Activated CD8-positive, alpha-beta memory T cell treated with anti-CD3 and anti-CD28 coated beads, Interleukin-2, amount 10 ng/mL, durations not matched to agents 7 days and 5 days (primary cell): ENCODE measurements at places on chromosomes 2 and 18. TPM values are rescaled to one million over a fixed set of nuclear protein-coding genes. Genes with fewer than 3 reads are reported as not detected.

Gene PAX3
- not detected for total RNA-seq

Gene SIGLEC15
- not detected for total RNA-seq

DNA sequence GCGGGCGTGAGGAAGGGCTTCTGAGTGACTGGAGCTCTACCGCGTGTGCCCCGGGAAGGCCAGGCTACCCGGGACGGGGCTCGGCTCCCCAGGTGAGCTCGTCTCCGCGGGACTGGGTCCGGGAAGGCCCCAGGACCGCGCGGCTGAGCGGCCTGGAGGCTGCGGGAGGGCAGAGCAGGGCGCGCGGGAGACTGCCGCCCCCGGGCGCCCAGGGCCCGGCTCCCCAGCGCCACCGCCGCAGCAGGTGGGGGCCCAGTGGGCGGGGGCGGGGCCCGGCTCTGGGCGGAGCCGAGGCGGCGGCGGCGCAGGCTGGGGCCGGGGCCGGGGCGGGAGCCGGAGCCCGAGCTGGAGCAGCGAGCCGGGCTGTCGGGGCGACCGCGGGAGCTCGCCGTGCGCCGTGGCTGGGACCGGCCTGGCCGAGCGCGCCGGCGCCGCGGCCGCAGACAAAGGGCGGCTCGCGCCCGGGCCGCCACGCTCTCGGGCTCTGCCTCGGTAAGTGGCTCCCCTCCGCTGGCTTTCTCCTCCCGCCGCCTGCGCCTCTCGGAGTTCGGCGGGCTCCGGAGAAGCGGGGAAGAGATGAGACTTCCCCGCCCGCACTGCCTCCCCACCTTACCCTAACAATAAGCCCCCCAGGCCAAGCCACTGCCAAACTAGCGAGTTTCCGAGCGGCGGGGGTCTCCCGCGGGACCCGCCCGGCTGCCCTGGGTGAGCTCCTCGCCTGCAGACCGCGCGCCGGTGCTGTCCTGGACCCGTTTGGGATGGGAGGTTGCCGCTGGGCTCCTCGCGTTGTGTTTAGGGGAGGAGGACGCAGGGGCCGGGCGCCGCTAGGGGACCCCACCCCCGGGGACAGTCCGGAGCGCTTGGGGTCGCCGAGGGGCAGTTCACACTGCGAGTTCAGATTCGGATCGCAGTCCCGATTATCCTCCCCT, at the start of gene MAPK4:
MAPK4 (plus strand) TSS at position 336 of the 929 bp plus-strand sequence. CDS start 103,872 bp downstream, outside the sequence.
- H3K4me1 ChIP-seq, result peaks cover 5% of the 10 kb centered on the region
- no peaks in the 10 kb centered on the region for H3K36me3 ChIP-seq
- H3K27ac ChIP-seq, result no peak within 1 kb of the TSS

DNA sequence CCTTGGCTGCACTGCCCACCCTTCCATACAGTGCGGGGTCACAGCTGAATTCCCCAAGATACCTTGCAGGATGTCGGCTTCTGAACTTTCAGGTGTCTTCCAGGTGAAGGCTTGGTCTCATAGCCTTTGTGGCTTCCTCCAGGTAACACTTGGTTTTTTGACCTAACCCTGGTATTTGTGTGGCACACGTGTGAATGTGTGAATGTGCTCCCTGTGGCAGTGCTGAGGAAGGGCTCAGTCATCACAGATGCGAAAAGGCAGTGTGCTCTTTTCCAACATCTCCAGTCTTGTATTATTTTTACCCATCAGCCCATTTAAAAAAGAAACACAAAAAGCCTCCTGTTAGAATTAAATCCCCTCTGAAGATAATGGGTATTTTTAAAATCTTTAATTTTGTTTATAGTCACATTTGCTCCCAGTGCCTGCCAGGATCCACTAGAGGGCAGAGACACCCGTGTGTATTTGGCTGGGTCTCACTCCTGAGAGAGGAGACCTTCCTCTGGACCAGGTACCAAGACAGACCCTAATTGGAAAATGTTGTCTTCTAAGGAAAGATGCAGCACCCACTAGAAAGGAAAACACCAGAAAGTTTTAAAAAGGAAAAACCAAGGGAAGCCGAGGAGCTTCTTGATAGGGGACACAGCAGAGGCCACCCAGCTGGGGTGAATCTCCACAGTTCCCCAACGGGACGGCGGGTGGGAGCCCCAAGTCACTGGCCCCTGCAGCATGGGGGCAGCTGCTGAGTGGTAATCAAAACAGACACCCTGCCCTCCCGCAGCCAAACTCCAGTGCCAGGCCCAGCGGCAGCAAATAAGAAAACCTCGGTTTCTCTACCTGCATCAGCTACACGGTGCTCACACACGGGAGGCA, 27.7 kb downstream of the FAM110C start:
- H3K36me3 ChIP-seq, result peaks cover 2% of the 10 kb centered on the region
- H3K4me3 ChIP-seq, result no peak overlapping the region
- H3K27me3 ChIP-seq, result peaks cover 23% of the 10 kb centered on the region
- DNase-seq, result no peak
- no peak overlapping the region for H3K27ac ChIP-seq
- peaks cover 19% of the 10 kb centered on the region for H3K4me1 ChIP-seq

Gene DOCK10
- total RNA-seq, result 251 TPM

DNA sequence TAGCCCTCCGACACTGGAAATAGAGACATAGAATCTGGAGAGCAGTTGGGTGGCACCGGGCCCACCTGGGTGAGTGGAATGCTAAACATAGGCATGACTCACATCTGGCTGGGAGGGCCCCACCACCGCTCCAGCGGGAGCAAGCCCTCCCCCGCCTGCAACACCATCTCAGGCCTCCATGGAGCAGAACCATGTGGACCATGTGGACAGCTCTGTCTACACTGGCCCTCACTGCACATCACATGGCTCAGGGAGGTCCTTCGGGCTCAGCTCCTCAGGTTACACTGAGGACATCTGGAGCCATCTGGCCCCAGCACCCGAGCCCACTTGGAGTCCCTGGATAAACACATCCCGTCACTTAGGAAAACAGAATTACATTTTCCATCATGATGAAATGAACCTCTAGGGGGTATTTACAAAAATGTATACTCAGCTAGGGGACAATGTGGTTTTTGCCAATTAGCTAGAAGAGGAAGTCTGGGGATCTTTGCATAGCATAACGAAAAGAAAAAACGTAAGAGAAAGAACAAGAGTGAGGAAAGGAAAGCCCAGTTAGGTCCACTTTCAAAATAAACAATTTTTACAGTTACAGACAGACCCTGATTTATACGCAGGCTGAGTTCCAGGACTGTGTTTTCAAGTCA, 30.7 kb upstream of the MLPH start:
- no peaks in the 10 kb centered on the region for H3K36me3 ChIP-seq
- no peak overlapping the region for H3K4me3 ChIP-seq
- H3K27ac ChIP-seq, result no peak overlapping the region
- no peak for DNase-seq
- H3K4me1 ChIP-seq, result peaks cover 10% of the 10 kb centered on the region

Gene SLC4A5
- 0.42 TPM for total RNA-seq

- DNase-seq, result no peak
- no peaks in the 10 kb centered on the region for H3K27me3 ChIP-seq
- H3K27ac ChIP-seq, result no peak overlapping the region
- H3K36me3 ChIP-seq, result no peaks in the 10 kb centered on the region
These were observed 1326.0 kb upstream of the ZEB2 start for GRCh38 chr2:145845923-145846322.

Gene STAT4
- total RNA-seq, result 101 TPM

Gene SP110
- total RNA-seq, result 111 TPM

GRCh38 chr18:37955201-37955600, 389.6 kb upstream of the CELF4 start:
- no peaks in the 10 kb centered on the region for H3K36me3 ChIP-seq
- no peak for DNase-seq
- H3K4me1 ChIP-seq, result no peaks in the 10 kb centered on the region
- H3K27ac ChIP-seq, result no peak overlapping the region
- no peaks in the 10 kb centered on the region for H3K27me3 ChIP-seq
- H3K4me3 ChIP-seq, result no peak overlapping the region

DNA sequence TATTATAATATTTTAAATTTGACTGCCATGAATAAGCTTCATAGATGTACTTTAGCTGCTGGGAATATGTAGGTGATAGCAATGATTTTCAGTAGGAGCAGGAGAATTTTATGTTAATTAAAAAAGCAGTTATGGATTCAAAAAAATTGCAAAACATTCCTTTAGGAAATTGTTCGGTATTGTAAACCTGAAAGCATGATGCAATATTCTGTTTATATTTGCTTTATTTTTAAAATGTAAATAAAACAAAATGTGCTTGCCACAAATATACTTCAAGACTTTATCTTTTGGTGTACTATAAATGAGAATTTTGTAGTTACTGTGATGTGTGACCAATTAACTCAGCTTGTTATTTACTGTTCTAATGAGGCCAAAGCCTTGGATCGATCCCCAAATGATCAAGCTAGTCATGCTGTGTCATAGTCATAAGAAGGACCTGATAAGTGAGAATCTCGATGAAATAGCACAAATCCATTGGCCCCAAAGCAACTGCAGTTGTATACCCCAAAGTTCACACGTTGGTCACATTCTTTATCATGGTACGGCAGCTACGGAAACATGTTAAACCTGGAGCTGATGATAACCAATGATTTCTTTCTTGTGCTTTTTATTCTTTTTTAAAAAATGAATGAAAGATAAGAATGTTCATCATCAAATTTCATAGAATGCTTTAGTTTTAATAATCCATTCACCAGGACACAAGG, 23.6 kb upstream of the ATIC start:
- H3K36me3 ChIP-seq, result no peaks in the 10 kb centered on the region
- no peak overlapping the region for H3K4me3 ChIP-seq
- H3K4me1 ChIP-seq, result no peaks in the 10 kb centered on the region
- H3K27me3 ChIP-seq, result peaks cover 3% of the 10 kb centered on the region
- H3K27ac ChIP-seq, result no peak overlapping the region

GRCh38 chr2:188659656-188660406, 314.3 kb upstream of the COL3A1 start:
- H3K27me3 ChIP-seq, result no peaks in the 10 kb centered on the region
- no peak for DNase-seq
- H3K4me3 ChIP-seq, result no peak overlapping the region
- no peaks in the 10 kb centered on the region for H3K36me3 ChIP-seq
- H3K27ac ChIP-seq, result no peak overlapping the region
- H3K4me1 ChIP-seq, result no peaks in the 10 kb centered on the region

- no peak overlapping the region for H3K27ac ChIP-seq
- H3K4me1 ChIP-seq, result peaks cover 8% of the 10 kb centered on the region
- no peaks in the 10 kb centered on the region for H3K36me3 ChIP-seq
- no peak for DNase-seq
- no peak overlapping the region for H3K4me3 ChIP-seq
- no peaks in the 10 kb centered on the region for H3K27me3 ChIP-seq
These were observed 90.0 kb downstream of the COMMD1 start for GRCh38 chr2:61995515-61995914.

Gene C1GALT1C1L
- total RNA-seq, result not detected

- H3K4me1 ChIP-seq, result no peaks in the 10 kb centered on the region
- no peaks in the 10 kb centered on the region for H3K36me3 ChIP-seq
- no peak overlapping the region for H3K4me3 ChIP-seq
These were observed 111.2 kb downstream of the CLIP4 start for GRCh38 chr2:29226375-29226774.

GRCh38 chr2:39289609-39290008, 45.8 kb upstream of the CDKL4 start:
- H3K27me3 ChIP-seq, result no peaks in the 10 kb centered on the region
- H3K36me3 ChIP-seq, result peaks cover 2% of the 10 kb centered on the region
- no peak for DNase-seq

DNA sequence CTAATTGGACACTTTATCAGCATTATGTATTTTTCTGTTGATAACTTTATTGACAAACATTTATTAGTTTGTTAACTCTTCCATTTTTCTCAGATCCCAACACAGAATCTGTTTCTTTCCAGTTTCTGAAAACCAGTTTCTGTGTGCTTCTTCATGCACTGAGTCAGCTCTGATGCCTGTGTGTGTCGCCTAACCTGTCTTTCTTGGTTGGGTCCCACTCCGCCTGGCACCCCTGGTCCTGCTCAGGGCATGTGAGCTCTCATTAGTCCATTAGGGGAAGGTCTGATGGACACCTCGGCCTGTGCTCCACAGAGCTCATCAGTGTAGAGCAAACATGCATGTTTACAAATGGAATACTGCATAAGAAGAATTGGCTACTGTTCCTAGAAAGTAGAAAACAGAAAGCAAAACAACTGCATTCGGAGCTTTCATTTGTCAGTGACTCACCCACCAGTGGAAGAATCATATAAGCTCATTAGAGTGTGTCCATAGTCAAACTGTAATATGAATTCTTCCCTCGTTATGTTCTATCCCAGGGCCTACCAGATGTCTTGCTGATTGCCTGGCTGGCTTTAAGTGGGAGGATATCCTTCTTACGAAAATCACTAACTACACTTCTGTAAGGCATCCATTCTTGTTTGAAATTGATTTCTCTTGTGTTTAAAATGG, 137.7 kb downstream of the SNTG2 start:
- no peaks in the 10 kb centered on the region for H3K36me3 ChIP-seq
- H3K4me1 ChIP-seq, result no peaks in the 10 kb centered on the region
- no peak overlapping the region for H3K27ac ChIP-seq
- H3K4me3 ChIP-seq, result no peak overlapping the region

DNA sequence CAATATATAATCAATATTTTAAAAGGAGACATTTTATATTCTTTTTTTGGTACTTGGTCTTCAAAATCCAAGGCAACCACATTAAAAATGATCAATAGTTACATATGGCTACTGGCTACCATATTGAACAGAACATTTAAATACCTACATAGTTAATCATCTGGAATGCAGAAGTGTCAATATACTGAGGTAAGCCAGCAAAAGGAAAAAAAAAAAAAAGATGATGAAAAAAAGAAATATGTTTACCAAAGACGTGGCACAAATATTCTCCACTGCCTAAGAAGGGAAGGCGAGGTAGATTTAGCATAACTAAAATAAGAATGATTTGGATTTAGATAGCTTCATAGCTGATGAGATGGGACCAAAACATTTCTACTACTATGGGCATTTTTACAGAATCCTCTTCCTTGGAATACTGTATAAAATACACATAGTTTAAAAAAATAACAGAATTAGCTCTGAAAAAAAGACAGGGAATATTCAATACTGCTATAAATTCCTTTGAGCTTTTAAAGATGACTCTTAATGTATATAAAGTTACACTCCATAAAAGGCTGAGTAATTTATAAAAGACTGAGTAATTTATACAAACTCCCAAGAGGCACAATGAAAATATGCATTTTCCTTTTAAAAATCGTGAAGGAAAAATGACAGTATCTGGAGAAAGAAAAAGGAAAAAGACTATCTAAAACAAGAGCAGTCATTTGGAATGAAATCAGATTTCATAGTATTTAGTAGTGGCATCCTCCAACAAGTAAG, 63.5 kb downstream of the CDH2 start:
- no peaks in the 10 kb centered on the region for H3K4me1 ChIP-seq
- DNase-seq, result no peak
- no peaks in the 10 kb centered on the region for H3K27me3 ChIP-seq
- no peak overlapping the region for H3K27ac ChIP-seq
- H3K36me3 ChIP-seq, result no peaks in the 10 kb centered on the region

GRCh38 chr18:34991561-34991960, 49.7 kb upstream of the MAPRE2 start:
- H3K4me1 ChIP-seq, result no peaks in the 10 kb centered on the region
- H3K27me3 ChIP-seq, result no peaks in the 10 kb centered on the region
- no peak overlapping the region for H3K4me3 ChIP-seq
- no peak for DNase-seq
- no peak overlapping the region for H3K27ac ChIP-seq
- H3K36me3 ChIP-seq, result no peaks in the 10 kb centered on the region

Gene LRRC30
- not detected for total RNA-seq
